RKO (cell line): ENCODE measurements at places on chromosomes 13 and 19.

DNA sequence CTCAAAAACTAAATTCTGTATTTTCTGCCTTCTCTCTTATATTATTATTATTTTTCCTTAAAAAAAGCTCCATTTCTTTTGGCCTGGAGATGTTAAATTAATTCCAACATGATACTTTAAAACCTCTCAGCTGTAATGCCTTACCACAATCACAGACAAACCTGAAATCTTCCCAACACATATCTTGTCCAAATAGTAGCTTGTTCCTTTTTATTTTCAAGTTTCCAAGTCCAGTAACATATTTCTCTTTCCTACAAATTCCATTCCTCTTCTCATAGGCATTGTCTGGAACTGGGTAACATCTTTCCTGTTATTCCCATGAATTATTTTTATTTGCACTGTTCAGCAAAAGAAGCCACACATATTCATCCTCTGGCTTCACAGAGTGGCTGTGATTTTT, 137.0 kb downstream of the SLITRK6 start:
- no peak for DNase-seq

DNA sequence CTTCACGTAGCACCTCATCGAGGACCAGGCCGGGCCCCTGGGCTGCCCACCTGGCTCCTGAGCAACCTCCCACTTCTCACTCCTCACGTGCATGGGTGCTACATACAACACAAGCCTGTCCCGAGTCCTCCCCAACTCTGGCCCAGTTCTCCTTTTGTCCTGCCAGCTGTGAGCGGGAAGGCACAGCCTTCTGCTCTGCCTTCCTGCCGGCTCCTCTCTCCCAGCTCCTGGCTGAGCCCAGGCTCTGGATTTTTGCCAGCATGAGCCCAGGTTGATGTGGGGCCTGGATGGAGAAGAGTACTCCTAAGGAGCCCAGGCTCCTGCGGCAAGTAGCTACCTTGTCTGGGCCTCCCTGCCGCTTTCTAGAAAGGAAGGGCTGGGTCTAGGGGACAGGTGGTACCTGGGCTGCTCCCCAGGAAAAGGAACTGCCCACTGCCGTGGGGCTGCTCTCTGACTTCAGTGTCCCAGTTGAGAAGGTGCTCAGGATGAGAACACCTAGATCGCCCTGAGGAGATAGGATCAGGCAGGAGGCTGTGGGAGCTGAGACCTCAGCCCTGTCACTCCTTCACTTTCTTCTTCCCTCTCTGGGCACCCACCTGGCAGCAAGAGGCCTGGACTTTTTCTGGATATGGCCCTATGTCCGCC, 23.6 kb downstream of the LYL1 start:
- DNase-seq: no peak

- DNase-seq: no peak
Observed at GRCh38 chr19:18610556-18611326, 1.9 kb upstream of the TMEM59L start.

GRCh38 chr13:21673539-21673788, 2.6 kb downstream of the FGF9 start:
- DNase-seq: no peak

- peak; percentile 89 for DNase-seq
Observed at GRCh38 chr19:18097217-18097992, at the start of gene MAST3. Gene MAST3, plus strand, starts transcription at chr19:18097778. Its CDS starts 15 bp downstream, at chr19:18097793.

GRCh38 chr13:87884884-87885283, 213.7 kb downstream of the SLITRK5 start:
- DNase-seq: peak; percentile 52
